Iris pigment epithelial cell (primary cell): ENCODE measurements at places on chromosomes 11 and 22.

DNA sequence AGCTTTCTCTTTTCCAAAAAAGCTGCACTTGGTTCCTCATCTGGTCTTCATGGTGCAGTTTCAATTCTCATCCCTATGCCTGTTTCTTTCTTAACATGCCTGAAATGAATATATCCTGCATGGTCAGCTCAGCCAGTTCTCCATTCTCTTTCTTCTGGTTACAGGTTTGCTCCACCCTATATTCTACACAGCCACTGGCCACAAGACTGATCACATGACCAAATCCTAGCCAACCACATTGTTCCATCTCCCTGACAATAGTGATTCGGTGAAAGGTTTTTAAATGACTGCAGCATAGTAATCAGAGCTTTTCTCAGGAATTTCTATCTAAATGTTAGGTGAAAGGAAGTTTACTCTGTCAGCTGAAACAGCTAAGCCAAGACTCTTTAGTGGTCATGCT, 891.4 kb downstream of the METTL15 start:
- no peak for DNase-seq

GRCh38 chr11:132644520-132645239, 887.6 kb downstream of the OPCML start:
- DNase-seq, result no peak

DNA sequence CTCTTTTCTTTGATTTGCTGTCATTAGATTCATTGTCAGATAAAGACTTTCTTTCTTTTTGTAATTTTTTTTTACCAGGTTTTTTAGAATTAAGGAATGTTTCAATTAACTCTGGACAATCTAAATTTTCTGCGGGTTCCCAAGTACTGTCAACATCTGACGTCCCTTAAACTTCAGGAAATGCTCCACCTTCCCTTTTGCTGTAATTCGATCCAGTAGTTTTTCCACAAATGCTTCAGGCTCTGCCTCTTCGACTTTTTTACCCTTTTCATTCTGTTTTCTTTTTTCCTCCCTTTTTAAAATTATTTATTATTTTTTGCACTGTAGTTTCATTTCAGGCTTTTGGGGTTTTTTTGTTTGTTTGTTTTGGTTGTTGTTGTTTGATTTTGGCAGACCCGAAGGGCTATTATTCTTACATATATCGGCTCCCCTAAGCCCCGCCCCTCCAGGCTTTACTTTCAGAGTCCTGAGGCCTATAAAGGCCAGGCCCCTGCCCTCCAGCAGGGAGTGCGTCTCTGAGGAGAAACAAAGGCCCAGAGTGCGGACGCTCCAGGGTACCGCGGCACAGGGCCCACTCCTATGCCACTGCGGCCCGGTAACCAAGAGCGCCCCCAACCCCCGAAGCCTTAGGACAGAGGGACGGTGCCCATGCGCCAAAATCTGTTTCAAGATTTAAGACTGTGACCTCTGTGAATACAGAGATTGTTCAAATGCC, 116.4 kb downstream of the TYR start:
- peak; percentile 30 for DNase-seq

DNA sequence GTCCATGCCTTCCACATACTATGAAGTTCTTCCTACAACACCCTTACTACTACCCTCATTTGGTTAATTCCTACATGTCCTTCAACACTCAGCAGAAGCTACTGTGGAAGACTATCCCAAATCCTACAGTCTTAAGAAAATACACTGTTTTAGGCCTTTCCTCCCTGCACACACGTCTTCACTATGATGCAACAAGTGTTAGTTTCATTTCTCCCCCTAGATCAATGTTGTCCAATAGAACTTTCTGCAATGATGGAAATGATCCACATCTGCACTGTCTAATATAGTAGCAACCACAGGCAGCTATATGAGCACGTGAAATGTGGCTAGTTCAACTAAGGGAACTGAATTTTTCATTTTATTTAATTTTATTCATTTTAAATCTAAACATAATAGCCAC, 46.7 kb upstream of the CCDC34 start:
- DNase-seq, result no peak

GRCh38 chr11:68343761-68344256, 31.4 kb downstream of the LRP5 start:
- DNase-seq, result no peak

GRCh38 chr11:66693356-66694055, 15.8 kb upstream of the RBM4B start:
- DNase-seq, result no peak

- DNase-seq, result no peak
Measured at GRCh38 chr11:73013021-73013420, 129.1 kb downstream of the FCHSD2 start.

DNA sequence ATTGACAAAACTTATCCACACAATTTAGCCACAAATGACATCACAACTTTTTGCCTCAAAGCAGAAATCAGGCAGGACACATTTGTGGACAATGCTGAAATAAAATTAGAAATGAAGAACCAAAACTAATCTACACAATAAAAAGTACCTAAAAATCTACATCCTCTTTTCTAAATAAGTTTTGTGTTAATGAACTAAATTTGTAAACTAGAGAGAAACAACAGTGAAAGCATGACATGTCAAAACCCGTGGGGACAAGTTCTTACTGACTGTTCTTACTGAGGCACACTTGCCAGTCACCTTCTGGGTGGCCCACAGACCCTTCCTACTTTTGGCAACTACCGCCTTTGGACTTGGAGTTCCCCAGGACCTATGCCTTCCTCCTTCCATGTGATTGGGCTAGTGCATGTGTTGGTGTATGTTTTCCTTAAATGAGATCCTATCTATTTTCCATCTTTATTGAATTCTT, 60.7 kb upstream of the MUC15 start:
- DNase-seq, result no peak

- no peak for DNase-seq
Measured at GRCh38 chr22:36772451-36772850, 3.5 kb downstream of the IFT27 start.

- no peak for DNase-seq
Measured at GRCh38 chr11:42329929-42330565, 870.6 kb upstream of the LRRC4C start.

DNA sequence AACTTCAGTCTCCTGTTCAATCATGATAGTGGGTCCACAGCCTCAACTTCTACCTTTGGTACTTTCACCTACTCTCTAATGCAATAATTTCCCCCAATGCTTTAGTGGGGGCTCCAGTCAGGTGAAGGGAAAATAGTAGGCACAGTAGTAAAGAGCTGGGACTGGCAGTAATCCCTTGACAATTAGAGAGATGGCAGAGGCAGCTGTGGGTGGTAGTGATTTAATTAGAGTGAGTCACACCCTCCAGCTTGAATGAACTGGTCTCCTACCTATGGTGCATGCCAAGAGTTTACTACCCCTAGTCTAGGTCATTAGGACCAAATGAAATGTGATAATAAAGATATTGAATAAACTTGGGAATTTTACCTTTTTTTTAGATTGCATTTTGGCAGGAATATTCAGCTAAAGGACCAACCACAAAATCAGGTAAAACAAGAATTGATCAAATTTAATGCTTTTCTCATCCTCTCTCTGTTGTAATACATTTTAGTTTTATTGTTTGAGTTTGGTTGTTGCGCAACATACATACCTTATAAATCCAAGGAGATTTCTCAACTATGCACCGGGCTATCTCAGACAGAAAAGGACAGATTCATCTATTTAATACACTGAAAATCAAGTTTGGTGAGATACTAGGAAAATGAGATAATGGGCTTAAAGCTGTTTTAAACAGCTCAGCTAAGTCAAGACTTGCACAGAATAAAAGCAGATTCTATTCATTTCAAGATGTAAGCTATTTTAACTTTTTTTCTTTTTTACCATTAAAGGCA, 9.0 kb downstream of the PRRG4 start:
- DNase-seq, result peak; percentile 66

GRCh38 chr22:29512031-29512430, 32.0 kb downstream of the NEFH start:
- DNase-seq, result no peak

DNA sequence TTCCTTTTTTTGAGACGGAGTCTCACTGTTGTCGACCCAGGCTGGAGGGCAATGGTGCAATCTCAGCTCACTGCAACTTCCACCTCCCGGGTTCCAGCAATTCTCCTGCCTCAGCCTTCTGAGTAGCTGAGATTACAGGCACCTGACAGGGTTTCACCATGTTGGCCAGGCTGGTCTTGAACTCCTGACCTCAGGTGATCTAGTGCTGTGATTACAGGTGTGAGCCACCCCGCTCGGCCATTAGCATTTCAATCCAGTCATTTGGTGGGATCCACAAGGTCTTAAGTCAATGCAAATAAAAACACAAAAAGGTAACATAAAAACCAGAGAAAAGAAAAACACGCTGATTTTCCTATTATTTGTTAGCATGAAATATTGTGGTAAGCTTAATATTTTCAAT, 1227.2 kb upstream of the TENM4 start:
- DNase-seq, result no peak

GRCh38 chr11:97637701-97638100, 1247.9 kb downstream of the JRKL start:
- no peak for DNase-seq

GRCh38 chr11:30725645-30726195, 139.6 kb upstream of the MPPED2 start:
- DNase-seq, result no peak

GRCh38 chr11:123362941-123363340, 67.1 kb upstream of the GRAMD1B start:
- DNase-seq, result no peak

- no peak for DNase-seq
Measured at GRCh38 chr11:62044639-62045121, 77.2 kb upstream of the FTH1 start.

- DNase-seq, result no peak
Measured at GRCh38 chr11:12312132-12312531, 65.2 kb upstream of the PARVA start.

DNA sequence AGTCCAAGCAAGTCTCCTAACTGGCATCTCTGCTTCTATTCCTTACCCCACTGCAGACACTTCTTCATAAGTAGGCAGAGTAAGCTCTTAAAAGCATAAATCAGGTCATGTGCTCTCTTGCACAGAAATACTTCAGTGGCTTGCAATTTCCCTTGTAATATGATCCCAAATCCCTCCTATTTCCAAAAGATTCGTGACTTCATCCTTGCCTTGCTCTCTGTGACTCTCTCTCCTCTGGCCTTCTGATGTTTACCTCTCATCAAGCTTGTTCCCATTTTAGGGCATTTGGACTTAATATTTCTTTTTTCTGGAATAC, 37.4 kb upstream of the NCR3LG1 start:
- DNase-seq, result peak; percentile 92

- DNase-seq, result no peak
Measured at GRCh38 chr11:126290887-126291286, 8.0 kb downstream of the TIRAP start.

DNA sequence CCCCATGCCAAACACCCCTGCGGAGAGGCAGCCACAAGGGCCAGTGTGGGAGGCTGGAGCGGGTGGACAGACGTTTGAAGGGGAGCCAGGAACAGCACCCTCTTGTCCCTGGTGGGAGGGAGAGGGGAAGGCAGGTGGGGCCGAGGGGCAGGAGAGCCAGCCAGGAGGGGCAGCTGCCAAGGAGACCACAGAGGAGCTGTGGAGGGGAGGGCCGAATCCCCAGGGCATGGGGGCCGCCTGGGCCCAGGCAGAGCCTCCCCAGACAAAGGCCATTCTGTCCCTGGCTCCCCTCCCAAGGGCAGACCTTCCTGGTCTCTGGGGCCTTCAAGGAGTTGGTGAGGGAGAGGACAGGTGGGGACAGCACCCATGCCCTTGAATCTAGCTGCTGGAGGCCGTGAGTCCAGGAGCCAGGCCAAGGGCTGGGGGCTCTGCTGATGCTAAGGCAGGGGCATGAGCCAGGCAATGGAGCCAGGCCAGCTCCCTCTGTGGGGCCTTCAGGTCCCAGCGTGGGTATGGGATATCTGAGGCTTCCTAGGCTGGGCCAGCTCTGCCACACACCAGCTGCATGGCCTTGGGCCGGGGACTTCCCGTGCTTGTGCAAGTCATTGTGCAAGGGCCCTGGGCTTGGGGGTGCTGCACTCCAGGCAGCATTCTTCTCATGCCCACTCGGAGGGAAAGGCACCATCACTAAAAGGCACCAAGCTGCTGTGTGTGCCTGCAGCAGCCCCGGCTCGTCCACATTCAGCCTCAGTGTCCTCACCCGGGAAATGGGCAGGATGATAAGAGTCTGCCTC, 11.4 kb downstream of the EMID1 start:
- peak; percentile 82 for DNase-seq

- peak; percentile 94 for DNase-seq
Measured at GRCh38 chr11:88411265-88411664, 73.7 kb upstream of the CTSC start.

DNA sequence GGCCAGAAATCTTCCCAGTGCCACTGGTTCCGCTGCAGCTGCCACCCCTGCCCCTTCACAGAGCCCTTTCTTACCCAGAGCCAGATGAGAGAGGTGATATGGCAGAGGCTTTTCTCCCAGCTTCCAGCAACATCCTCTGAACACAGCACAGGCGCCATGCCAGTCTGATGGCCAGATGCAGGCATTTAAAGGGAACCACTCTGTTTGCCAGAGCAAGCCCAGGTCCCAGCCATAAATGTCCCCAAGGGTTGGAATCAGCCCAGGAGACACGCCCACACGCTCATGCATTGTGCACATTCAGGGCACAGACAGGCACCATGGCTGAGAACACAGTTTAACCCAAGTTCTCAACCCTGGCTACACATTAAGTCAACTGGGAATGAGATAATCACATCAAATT, 114.3 kb upstream of the CSNK2A3 start:
- DNase-seq, result no peak

DNA sequence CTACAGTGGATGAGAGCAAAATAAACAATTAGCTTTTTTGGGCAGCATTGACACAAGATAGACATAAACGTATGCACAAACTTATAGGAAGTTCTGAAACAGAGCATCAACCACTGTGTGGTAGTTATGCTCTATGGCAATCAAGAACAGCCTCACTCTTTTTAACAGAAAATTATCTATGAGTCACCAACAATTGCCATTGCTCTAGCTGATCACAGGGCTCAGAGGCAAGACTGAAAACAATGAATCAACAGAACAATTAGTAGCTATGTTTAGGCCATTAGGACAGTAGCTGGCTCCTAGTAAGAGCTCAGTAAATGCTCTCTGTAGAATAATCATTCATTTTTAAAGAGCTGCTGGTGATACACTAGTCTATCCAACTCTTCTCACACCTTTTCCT, 34.9 kb upstream of the PICALM start:
- peak; percentile 15 for DNase-seq

DNA sequence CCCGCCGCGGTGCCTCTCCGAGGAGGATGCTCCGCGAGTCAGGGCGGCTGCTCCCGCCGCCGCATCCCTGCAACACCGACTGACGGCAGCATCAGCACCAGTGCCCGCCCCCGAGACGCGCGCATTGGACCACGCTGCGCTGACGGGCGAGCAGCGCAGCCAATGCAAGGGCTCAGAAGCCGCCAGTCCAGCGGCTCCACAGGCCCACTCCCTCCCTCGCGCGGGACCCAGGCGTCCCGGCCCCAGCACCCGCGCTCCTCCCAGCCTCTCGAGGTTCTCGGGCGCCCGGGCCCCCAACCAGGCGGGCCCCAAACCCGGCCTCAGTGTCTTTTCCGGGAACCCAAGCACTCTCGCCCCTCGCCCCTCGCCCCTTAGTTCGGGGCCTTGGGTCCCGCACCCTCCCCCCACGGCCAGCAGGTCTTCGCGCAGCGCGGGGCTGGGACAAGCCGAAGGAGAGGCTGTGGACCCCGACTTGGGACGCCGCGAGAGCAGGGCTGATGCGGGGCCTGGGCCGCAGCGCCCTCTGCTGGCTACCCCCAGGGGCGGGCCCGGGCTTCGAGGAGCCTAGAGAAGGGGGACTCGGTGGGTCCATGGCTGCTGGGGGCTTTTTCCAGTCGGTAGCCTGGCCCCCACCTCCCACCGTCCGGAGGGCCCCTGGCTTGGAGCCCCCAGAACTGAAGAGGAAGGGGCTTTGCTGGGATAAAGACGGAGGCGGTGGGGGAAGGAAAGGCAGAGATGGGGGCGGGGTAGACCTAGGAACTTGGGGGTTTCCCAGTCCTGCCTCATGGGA, at the start of gene NRXN2:
Gene NRXN2 (minus strand): TSS at position 81 of the 790 bp plus-strand sequence. CDS start 9,498 bp downstream, outside the sequence.
- DNase-seq, result peak; percentile 82
